Erythroblast (primary cell): ENCODE measurements at places on chromosomes 1 and 21.

- DNase-seq = no peak
Measured at GRCh38 chr1:3827813-3828307, 29.2 kb downstream of the CEP104 start.

DNA sequence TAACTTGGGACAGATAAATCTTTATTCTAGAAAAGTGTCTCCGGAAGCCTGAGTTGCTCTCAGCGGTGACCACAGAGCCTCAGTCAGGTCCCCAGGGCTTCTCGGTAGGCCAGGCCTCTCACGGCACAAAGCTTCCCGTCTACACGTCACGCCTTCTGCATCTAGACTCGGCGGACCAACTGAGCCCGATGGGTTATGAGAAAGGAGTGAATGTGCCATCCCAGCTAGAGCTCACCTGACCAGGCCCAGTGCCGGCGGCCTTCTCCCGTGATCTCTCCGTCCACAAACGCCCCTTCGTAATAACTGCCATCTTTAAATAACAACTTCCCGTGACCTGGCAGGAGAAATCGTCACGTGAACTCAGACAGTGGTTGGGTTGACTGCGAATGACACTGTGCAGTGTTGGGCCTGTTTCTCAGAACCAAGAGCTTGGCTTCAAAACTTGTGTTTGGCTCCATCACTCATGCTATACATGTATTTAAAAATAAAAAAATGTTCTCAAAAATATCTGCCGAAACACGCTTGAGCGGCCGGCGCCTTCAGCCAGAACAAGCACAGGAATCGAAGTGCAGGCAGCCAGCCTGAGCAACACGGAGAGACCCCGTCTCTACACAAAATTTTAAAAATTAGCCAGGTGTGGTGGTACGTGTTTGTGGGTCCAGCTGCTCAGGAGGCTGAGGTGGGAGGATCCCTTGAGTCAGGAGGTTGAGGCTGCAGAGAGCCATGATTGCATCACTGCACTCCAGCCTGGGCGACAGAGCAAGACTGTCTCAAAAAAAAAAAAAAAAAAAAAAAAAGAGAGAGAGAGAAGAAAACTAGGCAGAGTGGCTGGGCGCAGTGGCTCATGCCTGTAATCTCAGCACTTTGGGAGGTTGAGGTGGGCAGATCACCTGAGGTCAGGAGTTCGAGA, 3.1 kb downstream of the MORN1 start:
- no peak for DNase-seq

DNA sequence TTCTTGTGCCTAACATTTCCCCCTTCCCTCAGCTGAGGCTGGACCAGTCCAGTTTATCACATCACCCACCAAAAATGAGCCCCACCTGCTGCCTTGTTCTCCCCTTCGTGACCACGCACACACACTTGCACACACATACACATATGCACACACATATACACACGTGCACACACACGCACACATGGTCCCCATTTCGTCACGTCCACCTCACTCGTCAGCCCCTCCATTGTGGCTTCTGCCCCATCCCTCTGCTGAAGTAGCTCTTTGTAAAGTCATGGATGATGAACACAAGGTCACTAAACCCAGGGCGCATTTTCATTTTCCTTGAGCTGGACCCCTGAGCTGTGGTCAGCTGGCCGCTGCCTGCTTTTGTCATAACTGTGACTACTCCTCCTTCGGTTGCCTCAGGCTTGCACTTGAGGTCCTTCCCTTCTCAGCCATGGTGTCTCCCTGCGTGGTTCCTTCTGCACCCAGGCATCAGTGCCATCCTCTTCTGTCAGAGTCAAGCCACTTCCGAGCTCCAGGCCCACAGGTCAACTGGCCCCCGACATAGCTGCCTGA, 93.8 kb downstream of the SYT2 start:
- no peak for DNase-seq

- DNase-seq = no peak
Measured at GRCh38 chr1:244076740-244077139, 25.7 kb downstream of the ZBTB18 start.

GRCh38 chr21:41703857-41704501, 62.9 kb downstream of the RIPK4 start:
- DNase-seq = no peak

DNA sequence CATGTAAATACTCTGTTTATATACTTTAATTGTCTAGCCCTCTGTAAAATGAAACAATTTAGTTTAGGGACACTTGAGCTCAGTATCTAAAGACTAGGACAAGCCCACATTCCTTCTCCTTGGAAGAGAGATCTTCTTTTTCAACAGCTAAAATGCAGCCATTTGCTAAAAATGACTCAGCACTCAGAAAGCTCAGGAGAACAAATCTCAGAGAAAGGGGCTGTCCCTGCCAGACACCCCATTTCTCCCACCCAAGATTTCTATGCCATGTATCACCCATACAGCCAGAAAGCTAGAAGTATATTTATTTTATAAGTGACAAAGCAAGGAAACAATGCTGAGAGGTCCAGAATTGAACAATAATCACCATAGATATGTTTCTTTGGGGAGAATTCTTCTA, 23.2 kb upstream of the PRDX6 start:
- DNase-seq = no peak
